SW480 (cell line): ENCODE measurements at places on chromosomes 12 and 14.

GRCh38 chr12:111166779-111167540, 201.9 kb downstream of the PHETA1 start:
- DNase-seq, result no peak

- DNase-seq, result no peak
Observed at GRCh38 chr12:123200414-123200813, 32.5 kb downstream of the MPHOSPH9 start.

DNA sequence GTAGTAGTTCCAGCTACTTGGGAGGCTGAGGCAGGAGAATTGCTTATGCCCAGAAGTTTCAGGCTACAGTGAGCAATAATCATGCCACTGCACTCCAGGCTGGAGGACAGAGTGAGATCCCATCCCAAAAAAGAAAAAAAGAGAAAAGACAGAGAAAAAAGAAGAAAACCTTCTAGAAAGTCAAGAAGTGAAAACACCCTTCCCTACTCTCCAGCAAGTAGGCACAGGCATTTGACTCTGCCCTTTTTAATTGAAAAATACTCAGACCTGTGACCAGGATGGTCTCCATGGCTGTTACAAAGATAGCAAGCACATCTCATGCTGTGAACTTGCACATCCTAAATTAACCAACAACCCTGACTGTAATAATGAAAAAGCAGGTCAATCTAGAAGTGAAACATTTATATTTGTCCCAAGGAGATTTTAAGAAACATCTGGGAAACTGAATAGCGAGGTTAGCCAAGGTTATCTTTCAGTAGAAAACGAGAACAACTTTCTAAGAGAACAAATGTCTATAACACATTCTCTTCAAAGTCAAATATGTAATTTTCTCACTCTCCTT, 2.0 kb downstream of the TMTC1 start:
- no peak for DNase-seq

GRCh38 chr12:5442251-5443006, 10.5 kb downstream of the NTF3 start:
- DNase-seq, result peak; percentile 89

DNA sequence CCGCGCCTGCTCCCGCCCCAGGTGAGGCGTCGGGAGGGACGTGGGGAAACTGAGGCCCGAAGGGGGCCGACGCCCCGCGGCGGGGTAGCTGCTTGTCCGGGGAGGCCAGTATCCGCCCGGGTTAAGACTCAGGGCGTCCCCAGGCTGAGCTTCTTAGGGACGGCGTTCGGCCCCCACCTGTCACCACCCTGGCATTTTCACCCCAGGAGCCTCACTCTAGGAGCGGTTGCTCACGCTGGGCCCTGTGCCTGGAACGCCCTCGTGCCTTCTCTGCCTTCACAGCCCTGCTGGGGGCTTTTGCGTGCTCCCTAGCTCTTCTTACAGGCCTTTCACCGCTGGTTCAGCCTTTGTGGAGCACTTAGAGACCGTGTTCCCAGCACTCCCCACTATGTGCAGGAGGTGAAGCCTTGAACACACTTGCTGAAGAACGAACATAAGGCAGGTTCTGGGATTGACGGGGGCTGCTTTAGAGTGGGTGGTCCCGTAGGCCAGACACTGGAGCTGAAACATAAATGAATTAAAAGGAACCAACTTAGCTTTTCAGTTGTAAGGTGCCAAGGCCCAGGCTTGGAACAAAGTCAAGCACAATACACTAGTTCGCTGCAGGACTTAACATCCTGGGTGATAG, 601 bp downstream of the ZNF839 start:
- DNase-seq, result peak; percentile 47

- DNase-seq, result no peak
Observed at GRCh38 chr12:88493636-88494035, 86.6 kb downstream of the KITLG start.

DNA sequence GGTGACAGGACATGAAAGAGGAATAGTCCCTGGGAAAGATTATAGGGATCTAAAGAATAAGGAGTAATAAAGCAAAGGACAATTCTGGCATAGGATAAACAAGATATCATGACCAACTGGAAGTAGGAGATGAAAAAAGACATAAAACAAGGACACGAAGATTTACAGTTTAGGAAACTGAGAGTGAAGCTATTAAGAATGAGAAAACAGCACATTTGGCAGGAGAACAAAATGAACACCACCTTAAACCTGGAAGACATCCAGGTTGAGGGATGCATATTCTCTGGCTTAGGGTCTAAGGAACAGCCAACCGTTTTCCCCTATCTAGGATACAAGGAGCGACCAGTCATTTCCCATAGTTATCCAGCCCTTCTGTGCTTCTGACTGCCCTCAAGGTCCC, 1.9 kb downstream of the TRIP11 start:
- DNase-seq, result no peak

DNA sequence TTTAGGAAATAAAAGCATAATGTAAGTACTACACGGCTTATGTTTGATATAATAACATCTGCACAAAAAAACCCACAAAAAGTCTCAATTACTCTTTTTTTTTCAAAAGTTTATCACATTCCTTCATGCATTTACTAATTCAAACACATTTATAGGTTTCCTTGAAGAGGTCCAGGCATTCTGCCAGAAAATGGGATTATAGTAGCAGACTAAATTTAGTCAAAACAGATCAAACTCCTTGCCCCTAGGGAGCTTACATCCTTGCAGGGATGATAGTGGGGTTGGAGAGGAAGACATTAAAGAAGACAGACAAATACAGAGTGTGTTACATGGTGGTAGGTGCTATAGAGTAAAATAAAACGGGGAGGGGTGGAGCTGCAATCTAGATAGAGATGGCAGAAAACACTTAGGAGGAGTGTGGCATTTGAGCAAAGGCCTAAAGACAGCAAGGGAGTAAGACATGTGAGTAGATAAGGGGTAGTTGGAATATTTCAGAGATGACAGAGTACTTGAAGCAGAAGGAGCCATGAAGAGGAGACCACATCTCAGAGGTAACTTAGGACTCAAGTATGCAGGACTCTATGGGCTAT, 266.9 kb downstream of the PPFIA2 start:
- DNase-seq, result no peak

DNA sequence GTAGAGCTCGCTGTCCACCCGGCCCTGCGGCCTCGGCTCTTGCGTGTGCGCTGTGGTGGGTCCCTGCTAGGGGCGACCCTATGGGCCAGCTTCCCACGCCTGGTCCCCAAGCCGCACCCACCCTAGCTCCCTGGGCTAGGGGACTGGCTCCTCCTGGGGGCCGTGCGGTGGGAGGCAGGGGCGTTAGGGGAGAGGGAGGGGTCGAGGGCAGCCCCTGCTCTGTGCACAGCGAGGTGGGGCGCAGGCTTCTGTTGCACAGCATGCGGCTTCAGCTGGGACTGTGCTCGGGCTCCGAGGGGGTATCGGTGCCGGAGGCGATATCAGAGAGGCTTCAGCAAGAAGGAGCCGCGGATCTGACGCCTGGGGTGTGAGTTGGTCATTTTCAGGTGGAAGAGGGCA, 86.1 kb downstream of the ALG10 start:
- no peak for DNase-seq

- DNase-seq, result no peak
Observed at GRCh38 chr14:102574281-102575159, 17.9 kb upstream of the RCOR1 start.
